ENCODE measurements at places on chromosomes 2 and 18. TPM values are rescaled to one million over a fixed set of nuclear protein-coding genes. Genes with fewer than 3 reads are reported as not detected.

DNA sequence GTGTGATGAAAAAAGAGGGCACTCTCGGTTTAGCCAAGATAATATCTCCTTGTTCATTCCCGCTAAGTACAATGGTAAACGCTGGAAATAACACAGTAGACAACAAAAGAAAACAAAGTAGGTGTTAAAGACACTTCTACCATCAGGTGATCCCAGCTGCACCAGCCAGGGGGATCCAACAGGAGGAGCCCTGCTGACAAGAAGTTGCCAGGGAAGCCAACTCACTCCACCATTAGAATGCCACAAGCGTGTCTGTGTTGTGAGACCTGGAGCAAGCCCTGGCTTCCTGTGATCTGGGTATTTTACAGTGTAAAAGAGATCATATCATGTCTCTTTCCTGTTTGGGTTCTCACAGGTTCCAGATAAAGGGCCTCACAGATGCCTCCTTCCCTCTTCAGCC lies 117.0 kb downstream of the GRB14 start:
- no peak for DNase-seq

- no peak for DNase-seq
These were observed 268.2 kb upstream of the FBXO11 start for GRCh38 chr2:48174503-48174902.

The PRPF40A gene
- total RNA-seq: 132 TPM

GRCh38 chr2:9594366-9595054 lies 36.3 kb downstream of the YWHAQ start:
- DNase-seq: no peak

The SLC1A4 gene
- total RNA-seq: 6.0 TPM

The ABHD3 gene
- 6.0 TPM for total RNA-seq

GRCh38 chr2:216803791-216804190 lies 56.1 kb downstream of the TNP1 start:
- DNase-seq: no peak

GRCh38 chr18:57004366-57005121 lies 142.3 kb upstream of the BOD1L2 start:
- DNase-seq: no peak

DNA sequence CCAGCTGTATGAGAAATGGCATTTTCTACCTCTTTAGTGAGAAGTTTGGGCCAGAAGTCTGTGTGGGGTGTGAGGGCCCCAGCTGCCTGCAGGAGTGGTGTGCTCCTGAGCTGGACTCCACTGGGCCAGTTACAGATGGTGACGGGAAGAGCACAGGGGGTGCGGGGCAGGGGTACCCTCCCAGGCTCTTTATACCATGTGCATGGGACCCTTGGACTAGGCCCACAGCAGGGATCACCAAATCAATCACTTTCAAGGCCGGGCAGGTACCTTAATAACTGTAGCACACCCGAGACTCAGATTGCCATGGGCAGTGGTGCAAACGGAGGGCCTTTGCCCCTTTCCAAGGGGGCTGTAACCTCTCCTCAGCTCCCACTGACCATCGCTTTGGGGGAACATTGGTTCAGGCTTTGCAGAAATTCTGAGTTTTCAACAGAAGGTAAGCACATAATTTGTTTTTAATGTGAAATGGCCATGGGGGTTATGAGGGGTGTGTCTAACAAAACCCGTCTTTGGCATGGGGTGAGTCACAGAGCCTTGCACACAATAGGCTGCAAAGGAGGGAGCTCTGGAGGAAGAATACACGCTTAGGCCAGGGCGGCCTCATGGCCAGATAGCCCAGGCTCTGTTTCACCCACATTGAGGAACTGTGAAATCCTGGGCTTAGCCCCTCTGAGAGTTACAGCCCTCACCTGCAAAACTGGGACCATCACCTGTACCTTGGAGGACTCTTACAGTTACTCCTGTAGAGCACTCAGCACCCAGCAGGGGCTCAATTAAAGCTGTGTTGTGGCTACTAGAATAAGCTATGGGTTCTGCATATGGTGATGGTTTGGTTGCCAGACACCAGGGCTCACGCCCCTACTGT lies 141.0 kb upstream of the BCL2L11 start:
- DNase-seq: no peak

Data from mesothelial cell of epicardium (in vitro differentiated cells).